ENCODE measurements at places on chromosomes 2 and 18. TPM values are rescaled to one million over a fixed set of nuclear protein-coding genes. Genes with fewer than 3 reads are reported as not detected.

DNA sequence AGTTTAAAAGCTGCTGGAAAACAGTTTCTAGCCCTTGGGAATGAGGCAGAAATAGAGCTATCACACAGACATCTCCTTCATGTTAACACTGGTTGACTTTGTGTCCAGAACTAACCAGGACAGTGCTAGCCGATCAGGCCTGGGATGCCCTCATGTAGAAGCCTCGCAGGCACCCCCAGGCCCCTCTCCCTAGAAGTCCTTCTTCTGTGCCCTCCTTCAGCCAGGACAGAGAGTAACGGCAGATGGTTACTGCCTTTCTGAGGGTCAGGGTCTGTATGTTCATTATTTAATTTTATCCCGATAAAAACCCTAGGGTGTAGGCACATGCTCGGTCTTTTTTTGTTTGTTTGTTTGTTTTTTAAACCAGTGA lies 10.7 kb upstream of the RPL31 start:
- DNase-seq: no peak

- DNase-seq: peak; percentile 61
Measured at GRCh38 chr2:222024932-222025880, 273.6 kb downstream of the PAX3 start.

DNA sequence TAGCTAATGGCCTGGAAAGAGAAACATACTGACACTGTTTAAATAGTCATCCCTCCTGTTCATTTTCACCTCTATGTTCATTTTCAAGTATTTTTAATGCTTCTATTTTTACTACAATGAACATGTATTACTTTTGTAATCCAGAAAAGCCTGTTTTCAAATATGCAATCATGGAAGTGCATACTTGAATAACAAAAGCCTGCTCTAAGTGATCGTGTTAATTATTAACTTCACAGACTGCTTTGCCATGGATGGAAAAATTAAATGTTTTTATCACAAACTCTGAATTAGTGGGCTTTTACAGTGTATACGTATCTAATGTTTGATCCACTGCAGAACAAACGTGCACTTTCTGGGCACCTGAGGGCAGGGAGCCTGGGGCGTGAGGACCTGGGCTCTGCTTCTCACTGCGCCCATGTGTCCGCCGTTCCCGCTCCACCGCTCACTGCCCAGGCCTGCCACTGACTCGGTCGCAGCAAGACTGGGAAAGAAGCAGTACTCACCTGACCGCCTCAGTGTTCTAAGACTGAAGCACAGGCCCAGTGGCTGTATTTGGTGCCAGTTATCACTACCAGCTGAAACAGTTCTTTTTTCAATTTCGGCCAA lies 80.6 kb downstream of the UXS1 start:
- DNase-seq: no peak

DNA sequence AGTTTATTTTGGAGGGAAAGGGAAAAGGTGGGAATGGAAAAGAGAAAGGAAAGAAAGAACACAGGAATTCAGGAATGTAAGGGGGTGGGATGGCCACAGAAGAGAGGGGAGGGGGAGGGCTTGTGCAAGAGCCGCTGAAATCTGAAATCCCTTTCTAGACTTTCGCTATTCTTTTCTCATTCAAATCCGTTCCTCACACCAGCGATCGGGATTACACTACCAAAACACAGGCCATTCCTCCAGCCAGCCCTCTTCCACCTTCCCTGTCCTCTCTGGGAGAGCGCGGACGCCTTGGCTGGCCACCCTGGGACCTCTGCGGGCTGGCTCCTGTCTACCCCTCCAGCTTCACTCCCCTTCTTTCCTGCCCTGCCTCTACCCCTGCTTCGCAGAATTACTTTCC lies 102.3 kb downstream of the CDCA7 start:
- no peak for DNase-seq

- DNase-seq: peak; percentile 40
Measured at GRCh38 chr2:161316701-161317100, 8.5 kb downstream of the PSMD14 start.

DNA sequence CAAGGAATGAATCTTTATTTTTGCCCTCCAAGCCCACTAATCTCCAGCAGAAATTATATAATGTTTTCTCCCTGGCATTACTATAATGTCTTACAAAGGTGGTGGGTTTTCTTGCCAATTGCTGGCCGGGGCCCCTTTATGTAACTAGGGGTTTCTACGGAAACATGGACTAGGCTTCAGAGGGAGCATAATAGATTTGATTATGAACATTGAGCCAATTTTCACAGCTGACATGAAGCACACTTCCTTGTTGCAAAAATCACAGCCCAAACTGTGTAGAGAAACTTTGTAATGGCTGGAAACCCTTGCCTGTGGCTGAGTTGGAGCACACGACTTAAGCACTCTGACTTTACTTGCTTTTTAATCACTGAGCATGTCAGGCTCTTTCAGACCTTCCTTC lies 3.8 kb upstream of the CYRIA start:
- DNase-seq: no peak

DNA sequence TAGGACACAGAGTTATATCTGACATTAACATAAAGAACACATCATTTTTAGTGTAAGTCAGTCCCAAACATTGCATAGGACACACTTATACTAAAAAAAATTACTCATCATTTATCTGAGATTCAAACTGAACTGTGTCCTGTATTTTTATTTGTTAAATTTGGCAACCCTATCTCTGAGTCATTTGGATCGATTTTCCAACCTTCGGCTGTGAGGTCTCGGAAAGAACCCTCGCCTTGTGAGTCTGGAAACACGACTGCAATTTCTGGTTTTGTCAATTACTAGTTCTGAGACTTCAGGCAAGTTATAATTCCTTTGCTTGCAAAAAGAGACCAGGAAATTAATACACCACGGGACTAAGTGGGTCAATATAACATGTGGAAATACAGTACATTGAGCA lies 14.0 kb downstream of the ATP8B1 start:
- DNase-seq: peak; percentile 75

DNA sequence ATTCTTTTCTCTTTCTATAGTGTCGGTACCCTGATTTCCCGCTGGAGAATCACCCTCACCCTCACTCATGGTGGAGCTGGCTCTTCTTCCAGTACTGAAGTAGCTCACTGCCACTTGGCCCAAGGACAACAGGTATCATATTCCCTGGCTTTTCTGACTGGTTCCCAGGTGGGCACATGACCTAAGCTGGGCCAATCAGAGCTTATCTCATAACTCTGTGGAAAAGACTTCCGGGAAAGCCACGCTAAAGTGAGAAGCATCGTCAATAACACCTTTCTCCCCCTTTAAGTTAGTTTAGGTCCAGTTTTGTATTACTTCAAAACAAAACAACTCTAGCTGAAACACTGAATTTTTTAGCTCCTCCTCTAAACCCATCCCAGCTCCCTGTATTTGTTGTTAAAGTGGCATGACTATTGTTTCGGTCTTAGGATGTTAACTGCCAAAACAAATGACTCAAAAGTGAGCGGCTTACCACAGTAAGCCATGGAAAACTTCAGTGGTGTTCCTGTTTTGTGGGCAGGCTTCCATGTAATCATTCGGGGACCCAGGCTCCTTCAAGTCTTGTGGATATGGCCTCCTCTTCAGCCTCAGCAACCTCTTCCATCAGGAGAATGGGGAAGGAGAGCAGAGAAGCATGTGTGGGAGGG lies 137.4 kb upstream of the DLX2 start:
- DNase-seq: peak; percentile 72

DNA sequence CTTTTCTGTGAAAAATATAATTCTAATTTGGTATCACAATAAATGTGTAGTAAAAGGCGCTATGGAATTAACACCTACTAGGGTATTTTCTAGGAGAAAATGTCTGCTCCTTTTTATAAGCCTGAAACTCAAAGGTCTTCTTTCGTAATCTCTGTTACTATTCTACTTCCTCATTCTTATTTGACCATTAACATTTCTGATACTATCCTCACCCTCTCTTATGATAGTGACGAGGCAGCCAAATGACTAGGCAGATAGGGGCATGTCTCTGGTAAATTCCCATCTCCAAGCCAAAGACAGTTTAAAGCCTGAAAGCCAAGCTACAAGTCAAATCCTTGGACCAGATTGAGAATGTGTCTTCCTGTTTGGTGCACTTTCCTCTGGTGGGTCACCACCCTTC lies 251.7 kb downstream of the LRRTM4 start:
- peak; percentile 6 for DNase-seq

Gene LINC00305
- not detected for total RNA-seq

Gene LYPD1
- 0.17 TPM for total RNA-seq

Gene FKBP7
- total RNA-seq: 54.3 TPM
